HuH-7.5 (cell line): ENCODE measurements at places on chromosomes 13 and 19.

DNA sequence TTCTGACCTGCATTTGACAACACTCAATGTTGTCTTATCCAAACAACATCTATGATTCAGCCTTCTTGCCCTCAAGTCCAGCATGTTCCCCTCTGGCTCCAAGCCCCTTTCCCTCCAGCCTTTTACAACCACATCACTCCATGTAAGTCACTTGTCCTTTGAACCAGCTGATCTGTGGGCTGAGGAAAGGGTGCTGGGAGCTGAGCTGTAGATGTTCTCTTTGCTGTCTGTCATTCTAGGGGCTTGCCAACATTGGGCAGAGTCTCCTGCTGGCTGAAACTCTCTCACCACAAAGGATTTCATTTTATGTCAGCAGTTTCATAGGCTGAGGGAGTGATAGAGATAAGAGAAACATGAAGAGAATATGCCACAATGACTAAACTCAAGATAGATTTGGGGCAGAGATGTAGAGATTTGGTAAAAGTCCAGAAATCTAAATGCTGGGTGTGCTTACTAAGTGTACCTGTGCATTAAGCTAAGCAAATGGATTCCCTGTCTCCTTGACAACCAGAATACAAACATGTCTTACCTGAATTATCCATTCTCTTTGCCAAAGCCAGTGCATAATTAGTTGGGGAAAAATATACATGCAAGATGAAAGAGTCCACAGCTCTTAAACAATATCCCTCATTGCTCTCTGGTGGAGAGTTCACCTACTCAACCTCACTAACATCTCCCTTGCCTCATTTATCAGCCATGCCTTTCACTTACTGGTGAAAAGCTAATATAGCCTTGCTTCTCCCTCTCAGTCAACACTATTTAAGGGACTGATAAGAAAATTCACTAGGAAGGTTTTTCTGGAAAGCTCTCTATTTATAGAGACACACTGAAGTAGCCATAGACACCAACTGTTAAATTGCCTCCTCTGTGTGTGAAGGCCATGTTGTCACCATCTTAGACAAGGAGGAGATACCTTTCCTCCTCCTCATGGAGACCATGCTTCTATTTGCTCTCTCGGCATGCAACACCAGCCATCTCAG lies 175.5 kb upstream of the SERP2 start:
- no peak for DNase-seq

GRCh38 chr13:89066868-89067466 lies 1395.8 kb downstream of the SLITRK5 start:
- no peak for DNase-seq

GRCh38 chr13:74287724-74288169 lies 153.5 kb upstream of the KLF12 start:
- DNase-seq = peak; percentile 17

DNA sequence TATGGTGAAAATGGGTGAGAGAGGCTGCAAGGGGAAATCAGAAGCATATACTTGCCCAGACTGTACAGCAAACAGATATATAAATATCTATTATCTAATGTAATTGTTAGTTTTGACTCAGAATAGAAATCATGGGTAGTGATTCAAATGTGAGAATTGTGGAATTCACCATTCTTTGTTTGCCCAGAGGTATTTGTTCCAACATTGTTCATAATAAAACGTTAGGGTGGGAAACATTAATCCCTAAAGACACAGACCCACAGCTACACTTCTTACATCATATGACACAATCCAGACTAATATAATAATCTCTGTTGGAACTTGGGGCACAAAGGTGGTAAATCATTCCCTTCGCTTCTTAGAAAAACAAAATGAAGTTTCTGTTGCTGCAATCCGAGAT lies 646.5 kb upstream of the SLITRK6 start:
- DNase-seq = no peak

GRCh38 chr19:18636969-18637629 lies at the start of gene KLHL26:
Gene KLHL26, plus strand, starts transcription at chr19:18637028. Its CDS starts 27 bp downstream, at chr19:18637055.
- no peak for DNase-seq

GRCh38 chr13:90899416-90899815 lies 448.1 kb upstream of the MIR17HG start:
- no peak for DNase-seq
